ENCODE measurements at places on chromosomes 11 and 22. TPM values are rescaled to one million over a fixed set of nuclear protein-coding genes. Genes with fewer than 3 reads are reported as not detected.

The C22orf15 gene
- total RNA-seq, result 0.81 TPM

The GDPD4 gene
- not detected for total RNA-seq

- DNase-seq, result no peak
Measured at GRCh38 chr11:58659910-58660570, 37.6 kb downstream of the CNTF start.

The C11orf42 gene
- not detected for total RNA-seq

- DNase-seq, result no peak
Measured at GRCh38 chr11:119907122-119907851, 178.3 kb upstream of the NECTIN1 start.

DNA sequence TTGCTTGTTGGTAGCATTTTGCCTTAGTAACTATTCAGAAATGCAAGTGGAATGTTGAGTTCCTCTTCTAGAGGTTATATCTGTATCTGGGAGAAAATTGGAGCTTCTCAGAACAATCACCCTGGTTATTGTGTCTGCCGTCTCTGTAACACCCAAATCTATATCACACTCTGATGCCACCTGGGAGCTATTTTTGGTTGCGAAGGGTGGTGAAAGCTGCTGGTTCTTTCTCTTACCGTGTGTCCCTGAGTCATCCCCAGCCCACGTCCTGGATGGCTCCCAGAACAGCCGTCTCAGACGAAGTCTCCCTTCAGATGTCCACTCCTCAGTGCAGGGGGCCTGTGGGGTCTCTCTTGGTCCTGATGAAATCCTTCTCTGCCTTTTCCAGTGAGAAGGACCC is 83.5 kb downstream of the C22orf31 start:
- no peak for DNase-seq

All from activated CD8-positive, alpha-beta T cell treated with anti-CD3 and anti-CD28 coated beads, Interleukin-2, amount 10 ng/mL, durations not matched to agents 7 days and 5 days (primary cell).